ENCODE measurements at places on chromosomes 12 and 14. TPM values are rescaled to one million over a fixed set of nuclear protein-coding genes. Genes with fewer than 3 reads are reported as not detected.

PPM1H gene
- total RNA-seq: 1.1 TPM

NEUROD4 gene
- not detected for total RNA-seq

TMPRSS12 gene
- not detected for total RNA-seq

PPP1R36 gene
- not detected for total RNA-seq

E2F7 gene
- total RNA-seq: 2.3 TPM

CLEC7A gene
- not detected for total RNA-seq

FAIM2 gene
- 21.5 TPM for total RNA-seq

GPR137C gene
- total RNA-seq: 0.49 TPM

RAP1B gene
- total RNA-seq: 246 TPM

ITPR2 gene
- 26.5 TPM for total RNA-seq

ACSM4 gene
- total RNA-seq: not detected

TEAD4 gene
- total RNA-seq: 14.1 TPM

SOX5 gene
- total RNA-seq: 0.90 TPM

ADAM20 gene
- total RNA-seq: not detected

VDR gene
- 5.4 TPM for total RNA-seq

SLC38A4 gene
- total RNA-seq: 0.32 TPM

ANO2 gene
- not detected for total RNA-seq

PRH2 gene
- not detected for total RNA-seq

All from cardiac atrium fibroblast (primary cell).